ENCODE measurements at places on chromosomes 3 and 15.
A peak's percentile ranks its signal among the peaks of the same experiment; 100 is the strongest.

DNA sequence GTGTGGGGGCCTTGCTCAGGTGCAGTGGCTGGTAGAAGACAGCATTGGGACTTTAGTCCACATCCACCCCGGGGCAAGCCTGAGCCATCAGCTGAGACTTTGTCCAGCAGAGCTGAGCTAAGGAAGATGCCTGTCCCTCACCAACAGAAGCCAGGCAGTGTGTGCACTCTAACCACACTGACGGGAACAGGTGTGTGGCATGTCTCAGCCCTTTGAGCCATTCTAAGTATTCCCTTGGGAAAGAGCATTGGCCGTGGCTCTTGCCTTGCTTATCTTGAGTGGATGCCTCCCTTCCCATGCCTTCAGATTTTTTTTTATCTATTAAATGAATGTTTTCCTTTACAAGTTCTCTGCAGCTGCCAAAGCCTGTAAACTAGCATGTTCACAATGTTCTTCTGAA is 3.5 kb downstream of the GABRA5 start:
- DNase-seq: no peak

DNA sequence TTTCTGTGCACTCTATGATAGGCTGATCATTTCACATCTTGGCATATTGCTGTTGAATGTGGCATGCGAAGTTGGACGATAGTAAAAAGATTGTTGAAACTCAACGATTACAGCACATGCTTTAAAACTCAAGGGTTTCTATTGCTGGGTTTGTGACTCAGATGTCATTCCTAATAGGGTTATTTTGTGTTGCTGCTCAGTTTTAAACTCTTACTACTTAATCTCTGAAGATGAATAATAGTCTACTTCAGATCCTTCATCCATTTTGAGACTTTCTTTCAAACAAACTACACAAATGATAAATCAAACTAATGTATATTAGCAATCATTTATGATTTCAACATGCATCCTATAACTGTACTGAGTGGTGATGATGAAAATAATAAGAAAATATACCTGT is 71.3 kb upstream of the MBNL1 start:
- DNase-seq: no peak

DNA sequence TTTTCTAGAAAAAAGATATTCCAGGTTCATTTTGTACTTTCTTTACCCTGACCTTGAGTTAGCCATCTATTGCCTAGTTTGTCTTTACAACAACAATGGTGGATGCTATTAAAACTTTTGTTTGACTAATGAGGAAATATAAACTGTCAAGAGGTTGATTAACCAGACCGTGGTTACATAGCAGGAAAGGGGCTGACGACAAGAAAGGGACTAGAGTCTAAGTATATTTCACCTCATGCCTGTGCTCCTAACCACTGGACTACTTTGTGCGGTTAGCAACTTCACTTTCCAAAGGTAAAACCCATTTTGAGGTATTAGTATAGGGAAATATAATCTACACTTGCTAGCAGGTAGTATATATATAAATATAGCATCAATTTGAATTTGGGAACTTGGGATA is 327.1 kb downstream of the SATB1 start:
- no peak for DNase-seq

DNA sequence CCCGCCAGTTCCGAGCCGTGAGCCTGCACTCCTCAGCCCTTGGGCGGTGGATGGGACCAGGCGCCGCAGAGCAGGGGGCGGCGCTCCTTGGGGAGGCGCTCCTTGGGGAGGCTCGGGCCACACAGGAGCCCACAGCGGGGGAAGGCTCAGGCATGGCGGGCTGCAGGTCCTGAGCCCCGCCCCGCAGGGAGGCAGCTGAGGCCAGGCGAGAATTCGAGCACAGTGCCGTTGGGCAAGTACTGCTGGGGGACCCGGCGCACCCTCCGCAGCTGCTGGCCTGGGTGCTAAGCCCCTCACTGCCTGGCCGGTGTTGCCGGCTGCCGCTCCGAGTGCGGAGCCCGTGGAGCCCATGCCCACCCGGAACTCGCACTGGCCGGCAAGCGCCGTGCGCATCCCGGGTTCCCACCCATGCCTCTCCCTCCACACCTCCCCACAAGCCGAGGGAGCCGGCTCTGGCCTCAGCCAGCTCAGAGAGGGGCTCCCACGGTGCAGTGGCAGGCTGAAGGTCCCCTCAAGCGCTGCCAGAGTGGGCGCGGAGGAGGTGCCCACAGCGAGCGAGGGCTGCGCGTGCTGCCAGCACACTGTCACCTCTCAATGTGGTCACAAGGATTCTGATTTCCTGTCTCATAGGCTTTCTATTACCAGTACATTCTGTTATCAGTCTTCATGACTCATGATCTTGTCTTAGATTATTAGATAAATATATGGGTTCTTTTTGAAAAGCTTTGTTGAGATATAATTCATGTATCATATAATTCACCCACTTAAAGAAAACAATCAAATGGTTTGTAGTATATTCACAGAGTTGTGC is 44.0 kb upstream of the LRIG1 start:
- DNase-seq: no peak

DNA sequence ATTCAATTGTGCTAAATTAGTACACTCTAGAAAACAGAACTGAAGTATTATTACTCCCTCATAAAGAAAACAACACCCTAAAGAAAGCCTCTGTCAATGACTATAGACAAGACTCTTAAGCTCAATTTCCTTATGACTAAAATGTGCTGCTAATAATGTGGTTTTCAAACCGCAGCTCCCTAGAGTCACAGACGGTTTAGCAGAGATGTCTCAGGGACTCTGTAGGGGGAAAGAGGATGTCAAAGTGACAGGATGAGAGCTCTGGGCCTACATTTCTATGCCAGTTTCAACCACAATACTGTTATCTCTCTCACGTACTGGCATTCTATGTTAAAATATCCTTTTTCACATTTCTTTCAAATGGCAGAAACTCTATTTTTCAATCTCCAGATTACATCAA is 37.6 kb upstream of the WDR49 start:
- no peak for DNase-seq

GRCh38 chr15:26083457-26083856 is 220.3 kb upstream of the ATP10A start:
- DNase-seq: no peak

- DNase-seq: no peak
These were observed 910.0 kb upstream of the ROBO1 start for GRCh38 chr3:80677796-80678195.

DNA sequence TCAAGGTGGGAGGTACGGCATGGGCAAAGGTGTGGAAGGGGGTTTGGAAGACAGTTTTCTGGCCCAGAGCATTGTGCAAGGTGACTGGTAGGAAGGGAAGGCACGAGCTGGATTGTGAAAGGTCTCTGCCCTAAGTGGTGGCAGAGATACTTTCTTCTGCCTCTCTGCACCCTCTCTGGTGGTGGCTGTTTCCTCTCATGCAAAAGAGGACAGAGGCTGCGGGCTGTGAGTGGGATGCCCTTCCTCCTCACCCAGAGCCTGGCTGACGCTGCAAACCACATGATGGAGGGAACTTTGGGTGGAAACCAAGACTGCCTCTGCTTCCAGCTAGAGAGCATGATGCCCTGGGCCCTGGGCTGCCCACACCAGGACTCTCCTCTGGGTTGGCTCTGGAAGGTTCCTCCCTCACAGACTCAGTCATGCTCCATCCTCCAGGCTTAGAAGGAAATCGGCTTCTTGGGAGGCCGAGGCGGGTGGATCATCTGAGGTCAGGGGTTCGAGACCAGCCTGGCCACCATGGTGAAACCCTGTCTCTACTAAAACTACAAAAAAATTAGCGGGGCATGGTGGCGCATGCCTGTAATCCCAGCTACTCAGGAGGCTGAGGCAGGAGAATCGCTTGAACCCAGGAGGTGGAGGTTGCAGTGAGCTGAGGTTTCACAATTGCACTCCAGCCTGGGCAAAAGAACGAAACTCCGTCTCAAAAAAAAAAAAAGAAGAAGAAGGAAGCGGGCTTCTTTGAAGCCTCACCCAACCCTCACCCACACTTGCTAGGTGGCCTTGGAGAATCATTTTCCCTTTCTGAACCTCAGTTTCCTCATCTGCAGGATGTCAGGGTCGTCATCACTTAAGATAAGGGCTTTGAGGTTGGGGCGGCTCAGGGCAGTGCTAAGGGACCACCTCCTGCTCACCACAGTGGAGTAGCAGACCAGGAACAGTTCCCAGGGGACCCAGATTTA is 8.3 kb downstream of the PSTPIP1 start:
- DNase-seq: no peak

DNA sequence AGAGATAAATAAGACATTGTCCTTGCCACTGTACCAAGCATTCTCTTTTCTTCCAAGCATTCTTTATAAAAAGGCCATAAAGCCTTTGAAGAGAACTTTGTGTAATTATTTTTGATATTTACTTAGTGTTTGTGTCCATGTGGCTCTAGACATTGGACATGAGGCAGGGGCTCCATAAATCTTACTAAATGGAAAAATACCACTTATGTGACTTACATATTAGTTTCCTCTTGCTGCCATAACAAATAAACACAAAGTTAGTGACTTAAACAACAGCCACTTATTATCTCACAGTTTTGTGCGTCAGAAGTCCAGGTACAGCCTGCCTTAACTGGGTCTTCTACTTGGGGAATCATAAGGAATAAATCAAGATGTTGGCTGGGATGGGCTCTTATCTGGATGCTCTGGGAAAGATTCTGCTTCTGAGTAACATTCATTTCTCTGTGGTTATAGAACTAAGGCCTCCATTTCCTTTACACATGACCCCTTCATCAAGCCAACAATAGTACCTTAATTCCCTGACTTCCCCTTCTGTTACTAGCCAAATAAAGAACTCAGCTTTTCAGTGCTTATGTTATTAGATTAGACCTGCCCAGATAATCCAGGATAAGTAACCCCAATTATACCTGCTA is 59.9 kb upstream of the COL8A1 start:
- no peak for DNase-seq

DNA sequence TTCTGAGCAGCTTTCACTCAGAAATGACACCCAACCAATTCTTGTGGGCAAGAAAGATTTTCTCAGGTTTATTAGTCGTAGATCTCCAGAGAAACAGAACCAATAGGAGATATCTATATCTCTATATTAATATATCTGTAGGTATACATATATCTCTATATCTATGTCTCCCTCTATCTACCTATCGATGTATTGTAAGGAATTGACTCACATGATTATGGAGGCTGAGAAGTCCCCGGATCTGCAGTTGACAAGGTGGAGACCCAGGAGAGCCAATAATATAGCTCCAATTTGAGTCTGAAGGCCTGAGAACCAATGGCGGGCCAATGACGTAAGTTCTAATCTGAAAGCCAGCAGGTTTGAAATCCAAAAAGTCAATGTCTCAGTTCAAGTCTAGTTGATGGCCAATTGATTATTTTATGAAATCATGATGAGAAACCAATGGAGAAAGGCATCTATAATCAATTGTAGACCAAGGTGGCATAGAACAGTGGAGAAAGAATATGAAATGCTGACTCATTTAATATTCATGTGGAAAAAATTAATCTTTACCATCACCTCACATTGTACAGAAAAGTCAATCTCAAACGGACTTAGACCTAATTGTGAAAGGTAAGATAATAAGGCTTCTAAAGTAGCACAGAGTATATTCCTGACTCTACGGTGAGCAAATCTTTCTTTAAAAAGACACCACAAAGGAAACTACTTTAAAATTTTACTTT is 65.6 kb upstream of the CHRNA7 start:
- no peak for DNase-seq

DNA sequence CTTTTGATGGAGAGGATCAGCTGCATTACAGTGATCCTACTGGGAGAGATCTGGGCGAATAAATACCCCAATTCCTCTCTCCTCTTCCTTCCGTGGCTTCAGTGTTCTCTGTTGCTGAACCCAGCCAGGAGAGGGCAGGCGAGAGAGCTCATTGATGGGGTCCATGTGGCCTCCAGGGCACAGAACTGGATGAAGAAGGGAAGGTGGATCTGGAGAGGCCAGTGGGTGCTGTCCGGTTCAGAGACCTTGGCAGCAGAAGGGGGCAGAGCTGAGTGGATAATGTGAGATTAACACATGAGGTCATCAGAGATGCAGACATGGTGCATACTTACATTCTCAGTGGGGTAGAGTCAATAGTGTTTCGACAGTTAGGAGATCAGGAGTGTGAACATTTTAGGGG is 193.6 kb downstream of the CLSTN2 start:
- peak; percentile 68 for DNase-seq

DNA sequence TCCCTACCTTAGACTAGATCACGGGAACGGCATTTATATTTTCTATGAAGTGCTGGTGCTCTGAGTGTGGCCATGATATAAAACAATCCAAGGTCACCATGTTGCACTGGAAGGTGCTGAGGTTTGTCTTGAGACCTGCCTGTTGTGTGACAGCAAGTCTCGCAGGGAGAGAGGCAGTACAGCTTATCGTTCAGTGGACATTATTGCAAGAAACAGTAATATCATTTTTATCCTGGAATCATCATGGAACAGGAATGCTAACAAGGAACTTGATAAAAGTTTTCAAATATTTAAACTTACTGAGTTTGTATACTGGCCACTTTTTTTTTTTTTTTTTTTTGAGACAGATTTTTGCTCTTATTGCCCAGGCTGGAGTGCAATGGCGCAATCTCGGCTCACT is 40.0 kb upstream of the GCNT3 start:
- no peak for DNase-seq

GRCh38 chr3:114308830-114309229 is 15.0 kb downstream of the TIGIT start:
- no peak for DNase-seq

GRCh38 chr15:84699538-84700191 is 16.3 kb downstream of the SEC11A start:
- no peak for DNase-seq

- no peak for DNase-seq
These were observed 100.9 kb upstream of the ROPN1 start for GRCh38 chr3:124092811-124093210.

DNA sequence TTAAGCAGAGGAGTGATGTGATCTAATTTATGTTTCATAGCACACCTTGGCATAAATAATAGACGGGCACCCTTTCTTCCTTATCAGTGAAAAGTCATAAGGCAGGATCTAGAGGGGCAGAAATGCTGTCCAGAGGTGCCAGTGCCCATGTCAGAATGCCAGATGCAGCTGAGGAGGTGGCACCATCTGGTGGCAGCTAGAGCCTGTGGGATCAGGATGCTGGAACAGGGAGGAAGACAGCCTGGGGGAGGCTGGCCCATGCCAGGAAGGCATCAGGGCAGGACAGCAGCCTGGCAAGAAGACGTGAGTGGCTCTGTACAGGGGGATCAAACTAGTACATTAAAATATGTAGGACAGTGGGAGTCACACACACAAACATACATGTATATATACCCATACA is 16.5 kb downstream of the MYH15 start:
- no peak for DNase-seq

DNA sequence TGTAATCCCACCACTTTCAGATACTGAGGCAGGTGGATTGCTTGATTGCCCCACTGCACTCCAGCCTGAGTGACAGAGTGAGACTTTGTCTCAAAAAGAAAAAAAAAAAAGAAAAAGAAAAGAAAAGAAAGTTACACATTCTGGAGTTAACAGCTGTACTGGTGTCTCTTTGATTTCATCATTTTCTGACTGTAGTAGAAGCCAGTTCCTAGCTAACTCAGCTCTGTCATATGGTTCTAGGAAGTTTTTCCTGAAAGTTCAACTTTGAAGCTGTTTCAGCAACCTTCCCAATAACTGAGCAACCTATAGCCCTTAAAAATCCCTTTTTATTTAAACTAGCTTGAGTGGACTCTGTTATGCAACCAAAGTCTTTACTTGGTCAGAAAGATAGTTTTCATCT is 104.6 kb upstream of the STRIT1 start:
- no peak for DNase-seq

Data from thyroid gland (tissue), 4 donors.